ENCODE measurements at places on chromosomes 5 and 9. TPM values are rescaled to one million over a fixed set of nuclear protein-coding genes. Genes with fewer than 3 reads are reported as not detected.

Gene ENHO
- polyA plus RNA-seq: 4.3 TPM

Gene PCDHGB1
- 0.45 TPM for polyA plus RNA-seq

Gene GRIA1
- polyA plus RNA-seq: 0.28 TPM

Gene MEGF10
- polyA plus RNA-seq: 43.1 TPM

Gene APBA1
- polyA plus RNA-seq: 6.0 TPM

Gene PCDHB10
- 5.3 TPM for polyA plus RNA-seq

Gene OTP
- not detected for polyA plus RNA-seq

Gene PCDHA1
- not detected for polyA plus RNA-seq

Gene PCDHB16
- polyA plus RNA-seq: 3.9 TPM

Gene SYK
- polyA plus RNA-seq: 5.0 TPM

Gene SLC22A4
- polyA plus RNA-seq: 3.2 TPM

Gene HAVCR2
- polyA plus RNA-seq: 4.1 TPM

GRCh38 chr5:137496919-137497318 lies 2.2 kb downstream of the SPOCK1 start:
- DNase-seq: no peak

DNA sequence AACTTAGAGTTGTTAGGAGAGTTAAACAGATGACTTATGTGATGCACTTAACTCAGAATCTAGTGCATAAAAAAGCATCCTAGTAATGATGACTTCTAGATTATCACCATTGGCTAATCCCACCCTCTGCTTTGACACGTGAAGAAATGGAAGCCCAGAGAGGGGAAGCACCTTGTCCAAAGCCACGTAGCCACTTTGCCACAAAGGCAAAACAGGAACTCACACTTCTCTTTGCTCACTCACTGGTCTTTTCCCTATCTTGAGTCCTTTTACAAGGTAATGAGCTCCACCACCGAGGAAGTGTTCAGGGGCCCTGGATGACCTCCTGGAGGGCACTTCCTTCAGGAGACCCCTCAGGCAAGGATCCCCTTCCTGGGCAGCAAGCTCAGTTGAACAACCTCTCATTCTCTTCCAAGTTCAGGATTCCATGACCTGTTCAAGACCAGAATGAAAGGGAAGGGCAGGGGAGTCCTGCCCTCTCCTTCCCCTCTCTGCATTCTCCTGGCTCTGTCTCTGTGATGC lies 89.7 kb downstream of the HRH2 start:
- DNase-seq: no peak

GRCh38 chr9:108813951-108814601 lies 41.7 kb downstream of the ACTL7B start:
- no peak for DNase-seq

DNA sequence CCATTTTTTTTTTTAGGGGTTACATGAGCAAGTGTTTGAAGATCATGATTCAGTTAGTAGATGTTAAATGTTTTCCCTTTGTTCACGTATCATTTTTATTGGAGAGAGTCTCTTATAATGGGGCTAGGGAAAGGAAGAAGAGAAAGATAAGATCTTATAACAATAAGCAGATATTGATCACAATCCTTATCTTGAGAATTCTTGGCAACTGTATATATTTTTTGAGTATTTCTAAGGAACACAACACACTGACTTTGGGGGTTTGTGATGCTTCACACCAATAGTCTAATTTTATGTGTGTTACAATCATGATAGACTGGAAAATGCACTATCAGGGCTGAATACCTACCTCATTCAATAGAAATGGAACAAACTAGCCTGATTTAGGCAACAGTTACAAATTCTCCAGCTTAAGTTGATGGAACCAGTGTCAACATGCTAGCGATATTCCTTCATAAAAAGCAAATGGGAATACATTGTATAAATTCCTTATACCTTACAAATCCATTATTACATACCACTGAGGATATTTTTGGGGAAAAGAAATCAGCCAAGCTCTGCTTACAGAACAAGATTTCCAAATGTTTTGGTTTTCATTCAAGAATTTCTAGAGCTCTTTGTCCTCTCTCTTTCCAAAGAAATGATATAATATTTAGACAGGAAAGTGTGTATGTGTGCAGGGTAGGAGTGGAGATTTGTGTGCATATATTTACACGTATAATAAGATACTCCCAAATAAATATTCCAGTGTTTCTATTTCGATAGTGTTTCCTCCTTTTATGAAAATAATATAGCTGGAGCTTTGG lies 41.5 kb downstream of the SVEP1 start:
- no peak for DNase-seq

- no peak for DNase-seq
Measured at GRCh38 chr5:23428705-23429104, 78.7 kb upstream of the PRDM9 start.

DNA sequence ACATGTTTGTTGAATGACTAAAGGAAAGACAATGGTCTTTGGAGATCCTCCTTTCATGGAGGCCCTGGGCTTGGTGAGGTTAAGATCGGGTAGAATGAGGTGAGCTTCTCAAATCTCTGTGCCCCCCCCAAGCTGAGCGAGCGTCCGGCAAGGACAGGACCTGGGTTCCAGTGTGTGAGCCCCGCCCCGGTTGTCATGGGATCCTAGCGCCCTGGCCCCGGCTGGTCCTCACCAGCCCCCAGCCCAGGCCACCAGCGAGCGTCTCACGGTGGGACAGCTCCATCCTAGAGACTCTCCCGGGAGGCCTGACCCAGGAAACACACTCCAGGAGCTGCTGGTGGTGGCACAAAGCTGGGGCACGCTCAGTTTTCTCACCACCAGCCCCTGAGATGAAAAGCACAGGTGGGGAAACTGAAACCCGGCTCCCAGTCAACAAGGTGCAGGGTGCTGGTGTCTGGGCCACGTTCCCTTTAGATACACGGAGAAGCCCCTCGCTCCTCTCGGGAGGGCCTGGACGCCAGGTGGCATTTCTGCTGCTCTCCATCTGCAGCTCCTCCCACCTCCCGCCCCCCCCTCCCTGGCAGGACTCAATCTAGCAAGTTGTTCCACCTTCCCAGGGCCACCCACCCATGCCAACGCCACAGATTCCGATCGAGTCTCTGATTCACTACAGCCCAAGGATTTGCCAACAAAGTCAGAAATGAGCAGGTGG lies 131.3 kb upstream of the PPP1R26 start:
- no peak for DNase-seq

- DNase-seq: no peak
Measured at GRCh38 chr9:90023861-90024260, 419.0 kb downstream of the GADD45G start.

GRCh38 chr5:36407396-36407795 lies 105.7 kb upstream of the RANBP3L start:
- no peak for DNase-seq

GRCh38 chr9:5336688-5337087 lies 3.0 kb downstream of the RLN1 start:
- no peak for DNase-seq

- DNase-seq: no peak
Measured at GRCh38 chr5:140391312-140391711, 10.3 kb upstream of the ANKHD1 start.

DNA sequence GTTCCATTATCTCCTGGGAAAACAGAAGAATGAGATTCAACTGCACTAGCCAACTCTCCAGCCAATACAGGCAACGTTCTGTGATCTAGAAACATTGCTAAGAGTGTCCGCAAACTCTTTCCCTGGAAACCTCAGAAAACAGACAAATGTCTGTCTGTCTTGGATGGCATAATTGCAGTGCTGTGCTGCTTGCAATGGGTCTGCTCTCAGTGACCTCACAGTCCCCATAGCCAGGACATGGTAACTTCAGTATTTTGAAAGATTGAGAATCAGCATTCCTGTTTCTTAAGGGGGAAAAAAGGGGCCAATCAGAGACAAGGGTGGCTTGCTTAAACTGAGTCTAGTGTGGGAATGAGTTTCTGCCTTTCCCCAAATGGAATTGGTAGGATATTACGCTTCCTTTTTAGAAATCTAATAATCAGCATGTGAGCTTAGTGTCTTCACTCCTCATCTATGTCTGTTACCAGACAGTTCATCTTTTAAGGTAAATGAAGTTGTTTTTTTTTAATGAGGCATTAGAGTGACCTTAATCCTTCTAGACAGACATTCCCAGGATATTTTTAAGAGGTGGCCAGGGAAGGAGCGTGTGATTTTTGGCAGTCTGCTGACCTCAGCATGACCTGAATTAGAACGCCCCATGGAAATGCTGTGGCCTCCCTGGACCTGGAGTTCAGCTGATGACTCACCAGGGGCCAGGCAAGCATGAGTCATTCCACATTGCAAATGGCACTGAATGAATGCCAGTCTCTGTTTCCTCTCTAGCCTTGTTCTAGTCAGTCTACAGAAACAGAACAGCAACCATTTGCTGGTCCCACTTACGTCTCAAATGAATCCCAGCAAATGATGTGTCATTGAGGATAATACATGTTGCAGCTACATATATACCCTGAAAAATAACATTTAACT lies 210.2 kb upstream of the ACTBL2 start:
- DNase-seq: no peak

GRCh38 chr9:109378316-109378715 lies 57.5 kb upstream of the EPB41L4B start:
- DNase-seq: no peak

All from hindlimb muscle (tissue), 1 donor.